CD4-positive, alpha-beta T cell treated with Interleukin-17A for 1 hour (primary cell): ENCODE measurements at places on chromosomes 5 and 9.

DNA sequence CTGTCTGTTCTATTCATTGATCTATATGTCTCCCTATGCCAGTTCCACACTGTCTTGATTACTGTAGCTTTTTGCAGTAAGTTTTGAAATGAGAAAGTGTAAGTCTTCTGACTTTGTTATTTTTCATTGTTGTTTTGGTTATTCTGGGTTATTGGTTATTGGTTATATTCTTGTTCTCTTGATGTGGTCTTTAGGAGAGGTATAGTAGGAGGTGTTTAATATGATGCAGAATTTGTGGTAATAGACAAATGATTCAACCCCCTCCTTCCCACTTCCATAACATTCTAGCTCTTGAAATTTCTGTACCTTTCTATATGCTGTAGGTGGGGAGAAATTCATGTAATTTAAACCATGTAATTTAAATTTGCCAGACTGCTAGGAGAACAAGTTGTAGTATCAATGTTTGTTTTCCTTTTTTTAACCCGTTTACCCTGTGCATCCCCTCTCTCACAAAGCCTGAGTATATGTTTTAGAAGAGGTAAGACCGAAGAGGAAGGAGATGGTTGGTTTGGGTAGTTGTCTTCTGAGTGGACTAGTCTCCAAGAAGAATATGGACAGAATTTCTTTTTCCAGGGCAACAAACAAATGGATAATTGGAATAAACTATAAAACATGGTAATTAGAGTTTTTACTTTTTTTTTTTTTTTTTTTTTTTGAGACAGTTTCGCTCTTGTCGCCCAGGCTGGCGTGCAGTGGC is 19.2 kb downstream of the ANKHD1 start:
- DNase-seq, result no peak

GRCh38 chr9:34332076-34332964 is 3.0 kb downstream of the NUDT2 start:
- DNase-seq, result peak; percentile 48

DNA sequence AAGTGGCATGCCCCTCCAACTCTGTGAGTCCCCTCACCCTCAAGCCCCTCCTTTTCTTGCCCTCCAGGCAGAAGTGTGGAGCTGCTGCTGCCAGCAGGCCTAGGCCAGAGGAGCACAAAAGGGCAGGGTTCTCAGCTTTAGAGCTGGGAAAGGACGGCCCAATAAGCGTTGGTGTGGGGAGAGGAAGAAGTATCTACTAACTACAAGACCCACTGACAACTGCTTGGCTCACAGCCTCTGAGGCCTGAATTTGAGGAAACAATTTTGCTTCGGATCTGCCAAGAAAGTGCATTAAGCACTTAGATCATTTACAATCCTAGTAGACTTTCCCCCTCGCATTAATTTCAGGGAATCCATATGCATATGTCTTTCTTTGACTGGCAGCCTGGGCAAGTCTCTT is 179.4 kb downstream of the SNX18 start:
- DNase-seq, result no peak

- peak; percentile 25 for DNase-seq
These were observed 18.6 kb downstream of the MED10 start for GRCh38 chr5:6359555-6360322.

GRCh38 chr5:163345216-163345615 is 92.2 kb upstream of the CCNG1 start:
- no peak for DNase-seq

GRCh38 chr9:5632540-5632939 is 3.6 kb downstream of the RIC1 start:
- DNase-seq, result no peak

GRCh38 chr9:37421914-37422288 is 595 bp upstream of the GRHPR start:
- DNase-seq, result no peak

DNA sequence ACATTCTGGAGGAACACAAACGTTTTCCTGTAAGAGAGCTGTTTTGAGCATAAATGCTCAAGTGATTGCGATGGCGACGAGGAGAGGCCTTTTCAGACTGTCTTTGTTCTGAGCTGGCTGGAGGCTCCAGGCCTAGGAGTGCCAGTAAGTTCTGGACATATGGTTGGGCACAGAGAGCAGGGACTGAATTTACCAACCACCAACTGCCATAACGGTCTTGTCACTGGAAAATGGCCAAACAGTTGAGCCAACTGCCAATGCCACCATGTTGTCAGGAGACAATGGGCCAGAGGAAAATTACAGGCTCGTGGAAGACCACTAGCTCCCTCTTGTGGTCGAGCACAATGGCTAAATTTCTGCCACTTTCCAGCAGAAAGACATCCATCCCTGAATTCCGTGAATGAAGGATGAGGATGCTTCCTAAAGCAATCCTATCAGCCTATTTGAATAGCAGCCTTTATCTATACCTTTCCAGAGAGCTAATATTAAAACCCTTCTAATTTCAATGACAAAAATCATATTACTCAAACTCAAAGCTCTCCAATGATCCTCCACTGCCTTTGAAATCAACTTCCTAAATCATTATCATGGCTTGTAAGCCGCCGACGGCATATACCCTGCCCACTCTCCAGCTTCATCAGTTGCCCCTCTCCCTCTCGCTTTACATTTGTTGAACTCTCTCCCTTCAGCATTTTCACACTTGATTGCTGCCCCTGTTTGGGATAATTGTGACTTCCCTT is 66.9 kb upstream of the GLIS3 start:
- peak; percentile 17 for DNase-seq

DNA sequence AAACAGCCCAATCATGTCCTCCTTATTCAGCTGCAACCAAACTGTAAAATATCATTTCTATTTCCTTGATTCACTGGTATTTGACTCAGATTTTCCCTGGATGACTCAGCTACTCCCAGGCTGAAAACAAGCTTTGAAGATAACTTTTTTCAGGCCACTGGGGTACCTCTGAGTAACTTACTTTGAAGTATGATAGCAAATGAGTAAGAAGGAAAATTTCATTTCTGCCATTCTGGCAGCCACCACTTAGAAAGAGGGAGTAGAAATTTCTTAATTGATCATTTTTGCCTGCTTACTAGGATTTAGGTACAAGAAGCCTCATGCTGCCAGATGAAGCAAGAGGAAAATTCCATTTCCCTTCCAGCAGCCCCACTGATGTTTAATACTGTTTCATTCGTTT is 247.4 kb downstream of the PRELID2 start:
- DNase-seq, result no peak

DNA sequence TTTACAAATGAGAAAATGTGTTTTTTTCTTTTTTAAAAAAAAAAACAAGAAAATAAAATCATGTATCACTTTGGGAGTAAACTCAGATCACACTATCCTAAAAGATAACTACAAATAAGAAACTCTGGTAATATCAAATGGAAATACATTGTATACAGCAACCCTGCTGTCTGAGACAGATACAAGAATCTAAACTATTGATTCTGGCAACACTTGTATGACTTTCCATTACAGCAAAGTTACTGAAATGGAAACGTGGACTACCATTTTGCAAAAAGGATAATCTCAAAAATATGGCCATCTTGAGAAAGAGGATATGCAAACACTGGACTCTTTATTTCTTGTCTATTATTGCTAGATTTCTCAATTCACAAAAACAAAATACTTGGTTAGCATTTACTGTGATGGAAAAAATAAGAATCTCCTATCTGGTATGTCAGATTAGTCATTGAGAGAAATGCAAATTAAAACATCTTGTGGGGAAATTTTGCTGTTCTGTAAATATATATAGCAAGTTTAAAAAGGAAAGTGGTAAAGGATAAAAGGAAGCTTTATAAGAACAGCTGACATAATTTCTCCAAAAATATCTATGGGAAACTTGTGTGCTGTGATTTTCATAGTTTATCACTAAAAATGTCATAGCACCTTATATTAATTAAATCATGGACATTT is 112.9 kb upstream of the FER start:
- no peak for DNase-seq

DNA sequence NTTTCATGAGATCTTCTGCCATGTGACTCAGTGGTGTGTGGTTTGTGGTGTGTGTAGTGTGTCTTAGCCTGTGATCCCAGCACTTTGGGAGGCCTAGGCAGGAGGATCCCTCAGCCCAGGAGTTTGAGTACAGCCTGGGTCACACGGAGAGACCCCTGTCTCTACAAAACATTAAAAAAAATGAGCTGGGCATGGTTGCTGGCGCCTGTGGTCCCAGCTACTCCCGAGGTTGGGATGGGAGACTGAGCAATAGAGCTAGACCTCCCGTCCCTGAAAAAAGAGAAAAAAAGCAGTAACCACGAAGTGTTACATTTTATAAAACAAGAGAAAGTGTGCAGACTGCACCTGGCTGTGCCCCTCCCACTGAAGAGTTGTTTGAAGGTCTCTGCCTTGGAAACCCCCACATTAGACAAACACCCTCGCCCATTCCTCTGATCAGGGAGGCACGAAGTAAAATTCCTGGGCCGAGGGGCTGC is 21.2 kb upstream of the RNU6ATAC start:
- peak; percentile 49 for DNase-seq

DNA sequence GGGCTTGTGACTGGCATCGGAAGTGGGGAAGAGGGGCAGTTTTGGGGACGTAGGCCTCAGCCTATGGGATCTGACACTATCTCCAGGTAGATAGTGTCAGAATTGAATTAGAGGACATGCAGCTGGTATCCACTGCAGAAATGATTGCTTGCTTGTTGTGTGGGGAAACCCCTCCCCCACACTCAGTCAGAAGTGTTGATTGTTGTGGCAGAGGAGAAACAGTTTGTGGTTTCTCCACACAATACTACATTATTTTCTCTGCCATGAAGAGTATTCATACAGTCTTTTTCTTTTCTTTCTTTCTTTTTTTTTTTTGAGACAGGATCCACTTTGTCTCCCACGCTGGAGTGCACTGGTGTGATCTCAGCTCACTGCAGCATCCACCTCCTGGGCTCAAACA is 113.9 kb downstream of the ARRDC3 start:
- DNase-seq, result peak; percentile 22

GRCh38 chr5:81755320-81755719 is 4.4 kb upstream of the SSBP2 start:
- no peak for DNase-seq

- peak; percentile 34 for DNase-seq
These were observed 1.8 kb downstream of the EGR1 start for GRCh38 chr5:138466900-138467710.

- DNase-seq, result no peak
These were observed 6.2 kb downstream of the NEK6 start for GRCh38 chr9:124263800-124264426.

DNA sequence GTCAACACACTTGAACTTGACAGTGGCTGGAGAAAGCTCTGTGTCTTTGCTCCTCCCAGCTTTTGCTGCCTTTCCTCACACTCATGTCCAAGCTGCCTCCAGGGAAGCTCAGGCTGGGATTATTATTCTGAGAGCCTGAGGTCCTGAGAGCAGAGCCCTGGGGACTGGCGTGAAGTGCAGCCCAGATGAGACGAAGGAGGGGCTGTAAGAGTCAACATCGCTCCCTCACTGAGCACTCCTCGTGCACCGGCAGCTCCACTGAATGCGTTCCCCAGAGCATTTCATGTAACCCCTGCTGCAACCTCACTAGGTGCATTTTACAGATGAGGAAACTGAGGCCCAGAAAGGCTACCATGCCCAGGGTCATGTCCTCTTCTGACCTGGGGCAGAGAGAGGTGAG is 63.5 kb upstream of the PHYKPL start:
- no peak for DNase-seq

DNA sequence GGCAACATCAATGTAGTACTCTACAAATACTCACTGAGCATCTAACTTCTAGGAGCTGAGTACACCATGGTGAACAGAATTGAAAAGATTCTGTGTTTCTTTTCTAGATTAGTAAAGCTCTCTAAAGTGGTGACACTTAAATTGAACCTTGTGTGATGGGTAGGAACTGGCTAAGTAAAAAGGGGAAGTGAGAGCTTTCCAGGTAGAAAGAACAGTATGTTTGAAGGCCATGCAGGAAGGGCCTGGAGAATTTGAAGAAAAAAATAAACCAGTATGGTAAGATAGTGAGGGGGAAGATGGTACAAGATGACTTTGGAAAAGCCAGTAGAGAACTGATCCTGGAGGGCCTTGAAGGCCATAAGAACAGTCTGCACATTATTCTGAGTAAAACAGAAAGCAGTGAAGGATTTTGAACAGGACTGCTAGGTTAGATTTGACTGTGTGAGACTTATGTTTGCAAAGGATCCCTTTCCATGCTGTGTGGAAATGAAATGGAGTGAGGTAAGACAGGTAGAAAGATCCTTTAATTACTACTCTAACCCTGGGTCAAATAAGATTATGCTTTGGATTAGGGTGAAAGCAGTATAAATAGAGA is 46.7 kb upstream of the UBQLN1 start:
- DNase-seq, result no peak

DNA sequence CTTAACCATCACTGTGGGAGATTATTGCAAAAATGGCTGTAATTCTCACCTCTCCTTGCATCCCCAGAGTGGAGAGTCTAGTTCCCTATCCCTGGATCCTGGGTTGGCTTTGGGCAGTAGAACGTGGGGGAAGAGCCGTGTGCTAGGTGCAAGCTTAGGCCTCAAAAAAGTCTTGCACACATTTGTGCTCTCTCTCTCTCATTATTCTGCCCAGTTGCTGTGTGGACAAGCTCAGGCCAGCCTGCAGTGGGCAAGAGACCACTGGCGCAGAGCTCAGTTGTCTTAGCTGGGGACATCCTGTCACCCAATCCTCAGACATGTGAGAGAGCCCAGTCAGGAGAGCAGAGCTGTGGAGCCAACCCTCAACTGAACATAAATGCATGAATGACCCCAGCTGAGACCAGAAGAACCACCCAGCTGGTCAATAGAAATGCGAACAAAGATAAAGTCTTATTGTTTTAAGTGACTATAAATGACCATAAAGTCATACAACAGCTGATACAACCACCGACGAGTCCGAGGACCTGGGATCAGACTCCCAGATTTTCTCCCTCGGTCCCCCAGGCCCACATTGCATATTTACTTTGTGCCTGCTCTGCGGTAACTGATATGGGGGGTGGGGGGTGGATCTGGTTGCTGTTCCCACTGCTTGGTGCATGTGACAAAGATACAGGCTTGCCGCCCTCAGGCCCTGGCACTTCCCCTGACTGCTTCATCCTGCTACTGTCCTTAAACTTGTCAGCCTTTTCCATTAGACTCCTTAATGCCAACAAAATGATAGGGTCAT is 166.4 kb upstream of the MVB12B start:
- DNase-seq, result no peak

DNA sequence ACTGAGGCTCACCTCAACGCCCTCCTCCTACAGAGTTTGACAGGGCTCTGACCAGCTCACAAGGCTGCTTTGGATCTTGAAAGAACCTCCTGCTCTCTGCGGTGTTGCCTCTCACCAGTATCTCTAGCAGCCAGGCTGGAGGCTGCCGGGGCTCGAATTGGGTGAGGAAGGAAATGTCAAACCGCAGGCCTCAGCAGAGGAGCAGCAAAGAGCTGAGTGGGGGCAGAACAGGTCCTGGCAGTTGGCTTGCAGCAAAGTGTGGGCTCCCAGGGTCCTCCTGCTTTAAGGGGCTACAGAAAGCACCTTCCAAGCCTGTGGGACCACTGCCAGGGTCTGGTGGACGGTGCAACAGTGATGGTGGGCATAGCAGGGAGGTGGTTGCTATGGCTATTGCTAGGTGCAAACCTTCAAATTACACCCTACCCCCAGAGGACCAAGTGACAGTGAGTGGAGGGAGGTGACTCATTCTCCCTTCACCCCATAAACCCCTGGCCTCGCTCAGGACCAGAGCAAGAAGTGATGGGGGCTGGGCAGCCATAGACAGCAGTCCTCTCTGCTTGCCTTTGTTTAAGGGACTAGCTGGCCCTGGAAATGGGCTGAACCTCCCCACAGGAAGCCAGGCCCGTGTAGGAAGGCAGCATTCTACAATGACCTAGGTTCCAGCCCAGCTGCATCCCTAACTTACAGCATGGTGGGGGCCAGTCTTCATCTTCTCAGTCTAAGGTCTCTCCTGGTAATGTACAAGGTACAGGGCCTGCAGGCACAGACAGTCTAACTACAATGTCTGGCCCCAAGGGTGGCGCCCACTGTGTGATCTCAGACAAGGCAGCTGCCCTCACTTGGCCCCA is 18.7 kb downstream of the LCP2 start:
- peak; percentile 91 for DNase-seq
